NT2/D1 (cell line): ENCODE measurements at places on chromosomes 12 and 14.

GRCh38 chr14:100773331-100774163 is 46.9 kb downstream of the DLK1 start:
- no peak for DNase-seq

DNA sequence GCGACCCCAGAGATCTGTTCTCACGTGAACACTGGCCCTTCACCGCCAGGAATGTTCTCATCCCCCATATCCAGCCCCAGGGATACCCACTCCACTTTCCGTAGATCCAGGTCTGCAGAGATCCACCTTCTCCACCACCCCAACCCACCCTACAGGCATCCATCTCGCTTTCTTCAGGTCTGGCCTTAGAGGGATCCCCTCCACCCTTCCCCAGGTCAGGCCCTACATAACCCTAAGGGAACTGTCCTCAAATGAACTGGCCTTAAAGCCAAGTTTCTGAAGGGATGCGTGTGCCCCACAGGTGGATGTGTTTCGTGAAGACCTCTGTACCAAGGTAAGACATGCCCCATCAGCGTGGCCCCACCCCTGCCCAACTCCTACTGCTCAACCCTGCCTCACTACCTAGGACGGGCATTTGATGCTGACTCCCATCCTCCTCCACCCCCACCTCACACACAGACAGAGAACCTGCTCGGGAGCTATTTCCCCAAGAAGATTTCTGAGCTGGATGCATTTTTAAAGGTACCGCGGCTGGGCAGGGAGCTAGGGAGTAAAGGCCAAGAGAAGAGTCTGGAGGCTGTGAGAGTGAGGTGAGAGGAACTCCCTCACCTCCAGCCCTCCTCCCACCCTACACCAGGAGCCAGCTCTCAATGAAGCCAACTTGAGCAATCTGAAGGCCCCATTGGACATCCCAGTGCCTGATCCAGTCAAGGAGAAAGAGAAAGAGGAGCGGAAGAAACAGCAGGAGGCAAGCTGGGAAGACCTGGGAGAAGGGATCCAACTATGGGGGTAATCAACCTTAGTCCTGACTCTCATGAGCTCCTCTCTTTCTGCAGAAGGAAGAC is 912 bp downstream of the PSME1 start:
- no peak for DNase-seq

DNA sequence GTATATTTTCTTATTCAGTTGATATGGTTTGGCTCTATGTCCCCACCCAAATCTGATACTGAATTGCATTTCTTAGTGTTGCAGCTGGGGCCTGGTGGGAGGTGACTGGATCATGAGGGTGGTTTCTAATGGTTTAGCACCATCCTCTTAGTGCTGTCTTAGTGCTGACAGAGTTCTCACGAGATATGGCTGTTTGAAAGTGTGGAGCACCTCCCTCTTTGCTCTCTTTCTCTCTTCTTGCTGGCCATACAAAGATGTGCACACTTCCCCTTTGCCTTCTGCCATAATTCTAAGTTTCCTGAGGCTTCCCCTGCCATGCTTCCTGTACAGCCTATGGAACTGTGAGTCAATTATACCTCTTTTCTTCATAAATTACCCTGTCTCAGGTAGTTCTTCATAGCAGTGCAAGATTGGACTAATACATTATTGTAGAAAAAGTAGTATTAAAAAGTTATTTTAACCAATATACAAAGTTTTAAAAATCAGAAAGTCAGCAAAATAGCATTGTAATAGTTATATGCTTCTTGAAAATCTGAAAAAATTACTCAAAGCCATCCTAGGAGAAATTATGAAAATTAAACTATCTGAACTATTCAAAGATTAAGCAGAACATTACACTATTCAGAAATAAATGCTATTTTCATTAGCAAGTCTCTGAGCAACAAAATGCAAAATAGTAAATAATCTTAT is 84.1 kb downstream of the PPP1R12A start:
- no peak for DNase-seq

GRCh38 chr12:49030119-49030518 is 11.5 kb upstream of the PRKAG1 start:
- DNase-seq = no peak
